ENCODE measurements at places on chromosomes 1 and 21. TPM values are rescaled to one million over a fixed set of nuclear protein-coding genes. Genes with fewer than 3 reads are reported as not detected.
A peak's percentile ranks its signal among the peaks of the same experiment; 100 is the strongest.

GRCh38 chr1:24939040-24939674 is 9.1 kb upstream of the RUNX3 start:
- no peak for DNase-seq
- no peaks in the 10 kb centered on the region for H3K27me3 ChIP-seq
- no peak overlapping the region for H3K4me3 ChIP-seq
- no peaks in the 10 kb centered on the region for H3K4me1 ChIP-seq
- no peaks in the 10 kb centered on the region for H3K36me3 ChIP-seq

- no peaks in the 10 kb centered on the region for H3K4me1 ChIP-seq
- no peak for DNase-seq
- H3K4me3 ChIP-seq, result no peak overlapping the region
These were observed 397.9 kb upstream of the NR5A2 start for GRCh38 chr1:199629624-199630023.

DNA sequence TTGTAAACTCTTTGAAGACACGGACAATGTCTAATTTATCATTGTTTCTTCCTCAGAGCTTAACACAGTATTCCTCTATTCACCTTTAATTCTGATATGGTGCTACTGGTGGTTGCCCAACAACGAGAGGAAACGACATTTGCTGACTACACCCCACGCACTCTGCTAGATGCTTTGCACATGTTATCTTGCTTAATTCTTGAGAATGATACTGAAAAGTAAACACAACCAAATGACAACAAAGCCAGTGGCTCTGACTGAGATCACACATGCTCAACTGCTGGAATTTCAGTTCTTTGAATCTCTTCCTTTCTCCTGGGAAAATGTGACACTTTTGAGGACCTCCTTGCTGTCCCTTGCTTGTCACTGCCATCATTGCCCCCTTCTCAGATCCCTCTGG is 37.2 kb upstream of the DDAH1 start:
- H3K4me3 ChIP-seq, result no peak overlapping the region
- H3K27ac ChIP-seq, result peak overlapping the region; percentile 44
- H3K4me1 ChIP-seq, result peaks cover 55% of the 10 kb centered on the region
- peak; percentile 67 for DNase-seq

DNA sequence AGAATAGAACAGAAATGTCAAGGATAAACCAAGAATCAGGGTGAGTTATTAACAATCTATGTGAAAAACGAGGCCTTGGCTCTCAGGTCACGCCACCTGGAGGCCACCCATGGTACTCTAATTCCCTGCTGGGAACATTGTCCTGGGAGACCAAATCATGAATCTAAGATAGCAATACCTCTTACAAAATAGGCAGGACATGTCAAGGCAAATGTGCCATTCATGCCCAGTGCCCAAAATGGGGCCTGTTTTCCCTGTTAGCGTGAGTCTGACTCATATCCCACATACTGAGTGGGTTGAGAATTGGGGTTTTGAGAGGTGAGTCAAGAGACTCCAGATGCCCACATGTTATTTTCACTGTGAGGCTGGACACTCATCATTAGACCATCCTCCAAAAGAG is 380.8 kb downstream of the HHIPL2 start:
- peaks cover 22% of the 10 kb centered on the region for H3K4me1 ChIP-seq
- H3K36me3 ChIP-seq, result no peaks in the 10 kb centered on the region
- peak overlapping the region; percentile 75 for H3K27ac ChIP-seq
- no peaks in the 10 kb centered on the region for H3K27me3 ChIP-seq
- 0 out of 2 replicates have a peak overlapping the region, but pooled peaks have one; percentile 2 for H3K4me3 ChIP-seq

DNA sequence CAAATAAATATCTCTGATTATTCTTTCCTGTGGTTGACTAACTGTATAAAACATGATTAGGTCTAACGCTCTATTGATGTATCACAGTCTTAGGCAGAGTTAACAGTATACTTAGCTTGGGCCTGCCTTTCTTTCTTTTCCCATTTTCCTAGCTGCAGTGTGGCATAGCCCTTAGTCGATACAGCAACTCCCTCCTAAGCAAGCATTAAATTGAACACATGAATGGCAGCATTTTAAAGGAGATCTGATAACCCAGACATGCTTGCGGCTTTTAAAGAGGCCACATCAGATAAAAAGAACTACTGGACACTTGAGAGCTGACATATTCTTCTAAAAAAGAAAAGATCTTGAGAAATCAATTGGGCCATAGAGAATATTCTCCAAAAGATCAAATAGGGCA is 312.0 kb upstream of the TMPRSS15 start:
- DNase-seq, result no peak
- H3K4me1 ChIP-seq, result no peaks in the 10 kb centered on the region
- no peak overlapping the region for H3K27ac ChIP-seq

- no peaks in the 10 kb centered on the region for H3K27me3 ChIP-seq
- H3K4me3 ChIP-seq, result no peak overlapping the region
- H3K36me3 ChIP-seq, result no peaks in the 10 kb centered on the region
- H3K4me1 ChIP-seq, result peaks cover 29% of the 10 kb centered on the region
- DNase-seq, result peak; percentile 34
These were observed 49.7 kb downstream of the RAP1A start for GRCh38 chr1:111669268-111669667.

DNA sequence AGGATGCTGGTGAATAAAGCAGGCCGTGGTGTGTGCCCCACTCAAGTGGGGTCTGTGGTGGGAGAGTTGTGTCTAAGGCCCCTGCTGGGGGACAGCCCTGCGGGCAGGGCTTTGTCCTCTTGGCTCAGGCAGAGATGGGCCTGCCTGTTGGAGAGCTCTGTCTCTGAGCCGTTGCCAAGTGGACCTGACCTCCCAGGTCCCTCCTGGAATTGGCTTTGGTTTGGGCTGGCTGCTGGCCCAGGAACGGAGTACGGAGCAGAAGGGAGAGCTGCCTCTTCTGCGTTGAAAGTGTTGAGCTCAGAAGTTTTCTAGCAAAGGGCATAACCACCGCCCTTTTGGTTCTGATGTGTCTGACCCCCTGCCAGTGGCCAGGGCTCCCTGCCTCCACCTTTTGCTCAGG is 153.9 kb downstream of the PEX14 start:
- no peak overlapping the region for H3K27ac ChIP-seq
- H3K27me3 ChIP-seq, result no peaks in the 10 kb centered on the region
- no peaks in the 10 kb centered on the region for H3K36me3 ChIP-seq

DNA sequence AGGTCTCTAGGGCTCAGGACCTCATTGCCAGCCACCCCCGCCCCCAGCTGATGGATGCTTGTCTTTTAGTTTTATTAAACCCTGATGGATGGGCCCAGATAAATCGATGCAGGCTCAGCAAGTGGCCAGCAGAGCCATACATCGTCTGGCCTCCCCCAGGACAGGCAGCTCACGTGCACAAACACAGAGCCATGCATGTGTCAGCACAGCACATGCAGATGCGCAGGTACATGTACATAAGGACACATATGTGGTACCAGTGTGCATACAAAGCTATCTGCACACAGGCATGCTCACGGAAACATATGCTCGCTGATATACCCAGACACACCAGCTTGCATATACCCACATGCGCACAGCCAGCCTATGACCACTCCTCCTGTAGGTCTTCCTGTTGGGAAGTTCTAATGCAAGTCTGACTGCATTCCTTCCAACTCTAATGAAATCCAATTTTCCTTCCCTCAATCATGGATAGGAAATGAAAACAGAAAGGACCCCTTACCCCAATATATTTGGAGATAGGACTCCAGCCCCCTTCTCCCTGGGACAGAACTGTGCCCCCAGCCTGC is 897 bp downstream of the COL16A1 start:
- DNase-seq, result peak; percentile 56
- no peaks in the 10 kb centered on the region for H3K27me3 ChIP-seq
- H3K36me3 ChIP-seq, result peaks cover 14% of the 10 kb centered on the region

GRCh38 chr1:60540141-60540540 is 466.6 kb upstream of the C1orf87 start:
- DNase-seq, result no peak
- no peaks in the 10 kb centered on the region for H3K36me3 ChIP-seq
- no peaks in the 10 kb centered on the region for H3K4me1 ChIP-seq
- H3K27ac ChIP-seq, result no peak overlapping the region
- no peak overlapping the region for H3K4me3 ChIP-seq
- H3K27me3 ChIP-seq, result no peaks in the 10 kb centered on the region

- H3K4me3 ChIP-seq, result peak overlapping the region; percentile 49
- peak overlapping the region; percentile 29 for H3K27ac ChIP-seq
- no peaks in the 10 kb centered on the region for H3K36me3 ChIP-seq
These were observed 37.2 kb downstream of the LRRC8C start for GRCh38 chr1:89670163-89670562.

DNA sequence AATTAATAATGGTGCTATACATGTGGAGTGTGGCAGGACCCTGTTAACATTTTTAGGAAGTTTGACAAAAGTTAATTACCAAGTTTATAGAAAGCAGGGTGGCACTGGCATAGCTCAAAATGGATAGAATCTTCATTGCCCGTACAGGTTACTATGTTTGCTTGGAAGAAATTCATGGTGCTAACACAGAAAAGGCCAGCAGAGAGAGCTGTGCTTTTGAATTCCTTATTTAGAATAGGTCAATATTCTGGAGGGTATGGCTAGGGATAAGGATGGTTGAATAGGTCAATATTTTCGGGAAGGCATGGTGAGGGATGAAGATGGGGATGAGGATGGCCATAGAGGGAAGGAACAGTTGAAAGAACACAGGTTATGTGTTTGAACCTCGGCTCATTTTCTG is 345.1 kb downstream of the LMO4 start:
- no peaks in the 10 kb centered on the region for H3K27me3 ChIP-seq
- H3K27ac ChIP-seq, result no peak overlapping the region
- H3K4me3 ChIP-seq, result no peak overlapping the region
- peak; percentile 18 for DNase-seq
- H3K4me1 ChIP-seq, result no peaks in the 10 kb centered on the region

GRCh38 chr21:38352536-38353219 is 95.9 kb downstream of the KCNJ15 start:
- no peaks in the 10 kb centered on the region for H3K27me3 ChIP-seq
- no peaks in the 10 kb centered on the region for H3K36me3 ChIP-seq
- H3K4me1 ChIP-seq, result peaks cover 23% of the 10 kb centered on the region
- peak overlapping the region; percentile 25 for H3K4me3 ChIP-seq
- DNase-seq, result peak; percentile 89

DNA sequence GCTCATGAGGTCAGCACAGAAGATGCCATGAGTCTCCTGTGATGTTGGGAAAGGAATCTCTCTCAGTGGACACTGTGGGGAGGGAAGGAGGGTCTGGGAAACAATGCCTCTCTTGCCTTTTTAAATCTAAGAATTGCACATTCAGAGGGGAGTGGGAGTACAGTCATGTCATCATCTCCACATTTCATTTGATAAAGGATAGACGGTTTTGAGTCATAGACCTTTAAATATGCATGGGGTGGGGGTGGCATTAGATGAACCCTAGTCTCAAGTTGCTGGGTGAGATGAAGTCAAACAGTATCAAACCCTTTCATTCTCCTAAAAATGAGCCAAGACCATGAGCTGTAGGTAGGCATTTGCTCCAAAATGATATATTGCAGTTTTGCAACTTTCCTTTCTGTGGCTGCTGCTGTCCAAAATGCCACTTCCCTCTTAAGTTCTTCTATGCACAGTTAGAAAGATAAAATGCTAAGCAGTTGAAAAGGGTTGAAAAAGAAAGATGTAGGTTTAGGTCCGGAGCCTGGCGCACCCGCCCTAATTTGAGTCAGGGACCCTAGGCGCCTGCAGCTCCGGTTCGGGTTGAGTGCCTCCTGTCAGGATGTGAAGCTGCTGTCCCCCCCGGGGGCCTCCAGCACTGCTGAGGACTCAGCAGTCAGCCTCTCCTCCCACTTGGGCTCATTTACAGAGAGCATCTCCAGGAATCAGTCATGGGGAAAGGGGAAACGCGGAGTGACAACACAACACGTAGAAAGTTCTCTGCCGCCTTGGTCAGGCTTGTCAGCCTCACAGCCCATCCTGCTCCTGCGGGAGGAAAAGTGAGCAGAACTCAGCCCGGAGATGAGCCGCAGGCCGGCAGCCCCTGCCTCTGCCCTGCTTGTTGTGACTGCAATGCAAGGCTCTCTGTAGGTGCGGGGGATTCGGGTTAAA is 479.3 kb upstream of the RUNX1 start:
- peaks cover 8% of the 10 kb centered on the region for H3K4me1 ChIP-seq
- H3K27ac ChIP-seq, result no peak overlapping the region
- H3K36me3 ChIP-seq, result no peaks in the 10 kb centered on the region
- no peak overlapping the region for H3K4me3 ChIP-seq

- H3K27me3 ChIP-seq, result no peaks in the 10 kb centered on the region
- H3K4me1 ChIP-seq, result peaks cover 6% of the 10 kb centered on the region
- H3K36me3 ChIP-seq, result no peaks in the 10 kb centered on the region
- peak overlapping the region; percentile 37 for H3K27ac ChIP-seq
- H3K4me3 ChIP-seq, result no peak overlapping the region
- DNase-seq, result peak; percentile 94
These were observed 20.3 kb upstream of the AZIN2 start for GRCh38 chr1:33060579-33061083.

GRCh38 chr1:5742801-5743200 is 249.4 kb downstream of the NPHP4 start:
- DNase-seq, result no peak
- H3K4me1 ChIP-seq, result no peaks in the 10 kb centered on the region
- no peak overlapping the region for H3K4me3 ChIP-seq
- H3K27me3 ChIP-seq, result no peaks in the 10 kb centered on the region

DNA sequence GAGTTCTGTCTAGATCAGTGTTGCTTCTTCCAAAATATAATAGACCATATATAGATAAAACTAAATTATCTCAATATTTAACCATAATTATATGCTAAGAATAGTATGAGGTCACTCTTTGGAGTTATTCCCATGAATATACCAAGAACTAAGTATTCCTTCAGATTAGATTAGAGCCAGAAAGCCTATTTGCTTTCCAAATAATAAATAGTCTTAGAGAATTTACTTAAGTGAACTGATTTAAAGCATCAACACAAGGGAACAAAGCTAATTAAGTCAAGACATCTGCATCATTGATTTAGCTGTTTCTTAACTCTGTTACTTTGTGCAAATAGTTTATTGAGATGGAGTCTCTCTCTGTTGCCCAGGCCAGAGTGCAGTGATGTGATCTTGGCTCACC is 35.7 kb downstream of the FNBP1L start:
- DNase-seq, result peak; percentile 2
- H3K4me1 ChIP-seq, result peaks cover 6% of the 10 kb centered on the region
- no peak overlapping the region for H3K27ac ChIP-seq
- no peaks in the 10 kb centered on the region for H3K36me3 ChIP-seq
- H3K27me3 ChIP-seq, result no peaks in the 10 kb centered on the region

GRCh38 chr1:69738458-69739250 is 170.9 kb downstream of the LRRC7 start:
- H3K27me3 ChIP-seq, result no peaks in the 10 kb centered on the region
- no peaks in the 10 kb centered on the region for H3K4me1 ChIP-seq
- no peaks in the 10 kb centered on the region for H3K36me3 ChIP-seq
- no peak for DNase-seq
- H3K4me3 ChIP-seq, result no peak overlapping the region

The CRYBG2 gene
- polyA plus RNA-seq, result not detected

The KCNT2 gene
- 0.14 TPM for polyA plus RNA-seq

Measured in GM23248 (cell line).